ENCODE measurements at places on chromosomes 6 and 20.

- no peak for DNase-seq
Observed at GRCh38 chr20:22821081-22821727, 213.9 kb upstream of the SSTR4 start.

DNA sequence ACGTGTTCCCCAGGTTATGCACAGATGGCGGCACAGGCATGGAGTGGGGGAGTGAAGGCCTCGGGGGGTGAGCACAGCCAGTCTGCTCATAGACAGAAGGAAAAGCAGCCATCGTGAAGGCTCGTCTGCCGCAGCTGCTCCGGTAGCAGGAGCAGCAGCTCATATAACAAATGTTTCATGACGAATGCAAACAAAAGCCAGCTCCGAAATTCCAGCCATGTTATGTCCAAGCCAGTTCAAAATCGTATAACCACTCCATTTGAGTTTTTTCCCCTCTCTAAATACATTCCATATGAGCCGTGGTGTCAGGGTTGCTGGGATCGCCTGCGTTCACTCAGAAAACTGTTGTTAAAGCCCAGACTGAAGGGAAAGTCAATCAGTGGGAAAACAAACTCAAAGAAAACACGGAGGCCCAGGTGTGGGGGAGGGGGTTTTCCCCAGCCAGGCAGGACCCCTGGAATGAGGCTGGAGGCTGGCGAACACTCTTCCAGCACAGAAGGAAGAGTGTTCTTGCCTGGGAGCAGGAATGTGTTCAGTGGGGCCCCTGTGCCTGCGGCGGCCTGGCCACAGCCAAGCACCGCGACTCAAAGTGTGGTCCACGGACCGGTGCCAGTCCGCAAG is 280.4 kb upstream of the TAB2 start:
- DNase-seq, result no peak

GRCh38 chr20:50868509-50869495 is 62.4 kb downstream of the ADNP start:
- no peak for DNase-seq

DNA sequence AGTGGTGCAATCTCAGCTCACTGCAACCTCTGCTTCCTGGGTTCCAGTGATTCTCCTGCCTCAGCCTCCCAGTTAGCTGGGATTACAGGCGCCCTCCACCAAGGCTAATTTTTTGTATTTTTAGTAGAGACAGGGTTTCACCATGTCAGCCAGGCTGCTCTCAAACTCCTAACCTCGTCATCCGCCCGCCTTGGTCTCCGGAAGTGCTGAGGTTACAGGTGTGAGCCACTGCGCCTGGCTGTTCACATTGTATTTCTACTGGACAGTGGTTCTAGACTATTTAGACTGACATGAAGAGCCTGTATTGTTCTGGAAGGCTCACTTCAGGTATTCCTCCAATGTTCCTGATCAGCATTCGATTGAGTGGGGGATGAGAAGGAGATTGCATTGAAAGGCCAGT is 14.8 kb upstream of the OVOL2 start:
- DNase-seq, result no peak

- DNase-seq, result no peak
Observed at GRCh38 chr6:22512686-22513427, 56.5 kb upstream of the HDGFL1 start.

DNA sequence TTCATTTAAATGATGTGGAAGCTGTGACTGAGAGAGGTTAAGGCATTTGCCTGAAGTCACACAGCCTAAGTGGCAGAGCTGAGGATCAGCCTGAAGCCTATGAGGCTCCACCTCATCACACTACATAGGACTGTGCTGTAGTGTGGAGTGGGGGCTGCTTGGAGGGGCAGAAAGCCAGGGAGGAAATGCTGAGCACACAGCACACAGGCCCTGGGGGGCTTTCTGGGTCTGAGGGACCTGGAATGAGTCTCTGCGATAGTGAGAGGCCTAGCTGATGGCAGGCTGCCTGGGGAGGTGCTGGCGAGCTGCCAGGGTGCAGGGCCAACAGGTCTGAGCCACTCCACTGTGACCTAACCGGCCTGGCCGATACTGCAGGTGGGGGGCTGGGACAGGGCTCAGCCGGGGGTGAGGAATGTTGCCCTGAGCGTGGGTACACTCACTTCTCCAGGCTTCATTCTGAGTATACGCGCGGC is 2.2 kb upstream of the ARHGAP40 start:
- DNase-seq, result no peak

- no peak for DNase-seq
Observed at GRCh38 chr20:32796383-32796948, 23.3 kb upstream of the MAPRE1 start.

DNA sequence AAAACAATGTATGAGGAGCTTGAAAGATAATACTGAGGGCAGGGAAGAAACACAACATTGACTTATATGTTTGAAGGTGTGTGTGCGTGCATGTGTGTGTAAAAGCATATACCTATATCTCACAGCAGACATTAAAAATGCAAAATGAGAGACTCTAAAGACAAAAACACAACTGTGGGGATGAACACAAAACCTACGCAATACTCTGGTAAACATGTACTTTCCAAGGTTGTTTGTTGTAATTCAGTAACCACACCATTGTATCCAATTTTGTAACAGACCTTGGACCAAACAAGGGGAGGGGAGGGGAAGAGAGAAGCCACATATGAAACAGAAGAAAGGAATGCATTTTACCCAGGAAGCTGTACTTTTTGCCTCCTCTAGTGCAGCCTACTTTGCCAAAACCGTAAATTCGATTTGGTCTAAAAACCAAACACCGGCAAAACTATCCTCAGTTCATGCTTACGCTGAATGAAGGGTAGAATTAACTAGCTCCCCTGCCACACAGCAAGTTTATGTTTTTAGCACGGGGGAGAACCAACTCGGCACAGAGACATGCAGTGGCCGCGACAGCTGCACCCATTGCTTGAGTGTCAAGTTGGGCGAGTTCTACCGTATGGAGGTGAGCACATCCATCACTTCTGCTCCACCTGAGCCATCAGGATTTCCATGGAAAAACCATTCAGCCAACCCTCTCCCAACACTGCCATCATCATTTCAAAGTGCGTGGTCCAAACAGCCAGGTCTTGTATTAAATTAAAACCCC is 50.0 kb downstream of the CNKSR3 start:
- DNase-seq, result no peak

GRCh38 chr6:168301648-168302398 is 17.8 kb downstream of the DACT2 start:
- DNase-seq, result no peak

DNA sequence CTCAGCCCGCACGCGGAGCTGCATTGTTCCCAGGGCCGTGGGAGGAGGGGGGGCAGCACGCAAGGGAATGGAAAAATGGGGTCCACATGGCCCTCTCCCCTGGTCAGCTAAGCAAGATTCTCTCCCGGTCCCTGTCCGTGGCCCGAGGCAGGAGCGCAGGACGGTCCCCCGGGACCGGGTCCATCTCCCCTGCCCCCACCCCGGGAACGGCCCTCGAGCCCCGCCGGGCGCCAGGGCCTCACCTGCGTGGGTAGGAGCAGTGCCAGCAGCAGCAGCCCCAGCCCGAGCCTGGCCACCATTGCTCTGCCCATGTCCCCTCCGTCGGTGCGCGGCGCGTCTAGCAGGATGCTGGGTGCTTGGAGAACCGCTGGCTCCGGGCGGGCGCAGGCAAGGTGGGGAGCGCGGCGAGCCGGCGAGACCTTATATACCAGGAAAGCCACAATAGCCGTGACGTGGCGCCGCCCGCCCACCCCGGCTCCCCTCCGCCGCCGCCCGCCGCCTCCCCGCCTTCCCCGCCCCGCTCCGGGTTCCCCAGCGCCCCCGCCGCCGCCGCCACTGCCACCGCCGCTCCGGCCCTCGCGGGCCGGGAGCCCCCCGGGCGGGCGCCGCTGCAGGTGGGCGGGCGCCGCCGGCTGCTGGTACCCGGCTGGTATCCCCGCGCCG is at the start of gene CD24:
TSS of gene CD24 (minus strand) at position 394 of the 663 bp plus-strand sequence. CDS start at position 311, 83 bp downstream.
- DNase-seq, result no peak

Measured in activated CD4-positive, alpha-beta T cell treated with anti-CD3 and anti-CD28 coated beads, Interleukin-2, amount 50 U/mL, for 24 hours (primary cell).